ENCODE measurements at places on chromosomes 7 and 10.

DNA sequence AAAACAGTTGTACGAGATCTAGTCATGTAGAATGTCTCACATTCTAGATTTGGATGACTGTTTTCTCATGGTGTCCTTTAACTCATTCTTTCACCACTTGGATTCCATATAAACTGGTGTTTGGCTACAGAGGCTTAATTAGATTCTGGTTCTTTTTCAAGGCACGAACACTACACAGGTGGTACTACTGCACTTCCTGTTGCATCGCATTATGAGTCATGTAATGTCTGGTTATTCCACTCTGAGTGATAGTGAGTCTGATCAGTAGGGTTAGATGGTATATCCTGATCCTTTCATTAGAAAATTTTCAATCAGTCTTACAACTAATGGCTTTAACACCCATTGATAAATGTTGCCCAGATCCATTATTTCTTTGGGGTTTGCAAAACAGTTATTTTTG lies 11.2 kb upstream of the AKAP9 start:
- DNase-seq = no peak

GRCh38 chr10:21141946-21142492 lies 244.9 kb upstream of the NEBL start:
- DNase-seq = no peak

GRCh38 chr7:107359520-107360316 lies 110.1 kb upstream of the GPR22 start:
- no peak for DNase-seq

DNA sequence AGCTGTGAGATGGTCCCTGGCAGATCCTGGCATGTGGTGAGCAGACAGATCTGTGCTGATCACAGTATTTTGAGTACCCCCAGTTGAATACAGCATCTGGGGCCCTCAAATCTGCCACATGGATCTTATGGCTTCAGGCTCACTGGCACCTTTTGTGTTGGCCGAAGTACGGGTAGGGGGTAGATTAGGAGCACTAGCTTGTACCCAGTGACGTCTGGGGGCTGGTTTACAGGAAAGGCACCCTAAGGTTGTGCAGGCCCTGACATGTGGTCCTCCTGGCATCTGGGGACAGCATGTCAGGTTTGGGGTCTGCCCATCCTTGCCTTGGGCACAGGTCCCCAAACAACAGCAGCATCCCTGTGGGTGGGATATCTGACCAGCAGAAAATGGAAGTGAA lies 53.2 kb downstream of the SYPL1 start:
- DNase-seq = no peak

DNA sequence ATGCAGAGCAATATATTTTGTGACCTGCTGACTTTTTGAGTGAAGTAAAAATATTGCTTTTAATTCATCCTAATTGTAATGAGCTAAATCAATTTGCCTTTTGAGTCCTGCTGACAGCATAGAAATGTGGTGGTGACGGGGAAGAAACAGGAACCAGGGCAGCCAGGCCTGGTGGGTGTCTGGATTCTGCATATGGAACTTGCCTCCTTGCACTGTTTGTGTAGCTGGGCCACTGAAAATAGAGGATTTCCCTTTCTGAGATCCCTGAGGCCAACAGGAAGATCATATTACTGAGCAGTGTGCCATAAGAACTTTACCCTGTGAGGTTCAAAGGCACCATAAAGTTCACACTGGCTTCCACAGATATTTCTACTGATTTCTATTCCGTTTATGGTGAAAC lies 488.4 kb upstream of the AKR1E2 start:
- no peak for DNase-seq

- peak; percentile 87 for DNase-seq
Observed at GRCh38 chr7:97872025-97872669, at the start of gene ASNS. Gene ASNS (minus strand): TSS chr7:97872408. CDS start chr7:97869156, 3,252 bp downstream.

GRCh38 chr7:130298544-130299326 lies 5.8 kb downstream of the CPA4 start:
- no peak for DNase-seq

DNA sequence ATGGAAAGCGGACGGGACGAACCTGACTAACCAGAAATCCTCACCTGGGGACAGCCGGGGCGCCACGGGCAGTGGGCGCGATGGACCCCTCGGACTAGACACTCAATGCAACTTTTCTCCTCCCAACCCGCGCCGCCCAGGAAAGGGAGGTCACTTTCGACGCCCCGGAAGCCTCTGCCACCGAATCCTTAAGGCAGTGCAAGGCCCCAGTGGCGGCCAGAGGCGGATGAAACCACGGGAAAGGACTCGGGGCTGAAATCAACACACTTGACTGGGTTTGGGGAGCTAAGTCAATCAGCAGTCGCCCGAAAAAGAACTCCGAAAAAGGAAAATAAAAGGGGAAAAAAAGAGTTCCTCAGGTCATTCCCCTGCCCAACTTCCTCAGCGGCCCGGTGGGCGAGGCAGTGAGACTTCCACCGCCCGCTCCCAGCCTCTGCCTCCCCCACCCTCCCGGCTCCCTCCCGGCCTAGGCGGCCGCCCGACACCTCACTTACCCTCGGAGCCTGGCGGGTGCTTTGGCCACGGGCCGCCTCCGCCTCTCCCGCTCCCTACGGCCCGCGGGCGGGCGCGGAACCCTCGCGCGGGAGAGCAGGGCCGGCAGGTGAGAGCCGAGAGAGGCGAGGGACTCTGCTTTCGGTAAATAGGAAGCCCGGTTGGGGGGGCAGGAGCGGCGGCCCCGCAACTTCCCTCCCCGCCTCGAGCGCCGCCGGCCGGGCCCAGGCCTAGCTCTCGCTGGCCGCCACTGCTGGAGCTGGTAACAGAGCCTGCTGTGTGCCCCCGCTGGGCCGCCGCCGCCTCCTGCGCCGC lies 518 bp downstream of the WAPL start:
- DNase-seq = peak; percentile 12

DNA sequence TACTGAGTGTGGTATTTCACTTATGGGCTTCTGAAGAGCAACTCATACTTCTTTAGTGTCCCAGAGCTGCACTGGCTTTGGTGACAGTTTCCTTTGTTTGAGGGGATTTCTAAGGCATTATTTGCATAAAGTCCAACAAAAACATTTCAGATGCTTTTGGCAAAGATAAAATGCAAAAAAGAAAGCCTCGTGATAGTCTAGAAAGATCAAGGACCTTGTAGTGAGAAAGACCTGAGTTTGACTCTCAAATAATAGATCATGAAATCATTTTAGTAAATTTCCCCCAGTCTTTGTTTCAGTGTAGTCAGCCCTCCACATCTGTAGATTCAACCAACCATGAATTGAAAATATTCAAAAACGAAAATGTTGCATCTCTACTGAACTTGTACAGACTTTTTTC lies 107.4 kb downstream of the EEPD1 start:
- no peak for DNase-seq

- no peak for DNase-seq
Observed at GRCh38 chr10:35462491-35462934, 126.2 kb downstream of the CCNY start.

GRCh38 chr7:99365318-99366141 lies 9.0 kb upstream of the ARPC1B start:
- DNase-seq = peak; percentile 72

- no peak for DNase-seq
Observed at GRCh38 chr10:34585422-34586112, 229.5 kb downstream of the PARD3 start.

DNA sequence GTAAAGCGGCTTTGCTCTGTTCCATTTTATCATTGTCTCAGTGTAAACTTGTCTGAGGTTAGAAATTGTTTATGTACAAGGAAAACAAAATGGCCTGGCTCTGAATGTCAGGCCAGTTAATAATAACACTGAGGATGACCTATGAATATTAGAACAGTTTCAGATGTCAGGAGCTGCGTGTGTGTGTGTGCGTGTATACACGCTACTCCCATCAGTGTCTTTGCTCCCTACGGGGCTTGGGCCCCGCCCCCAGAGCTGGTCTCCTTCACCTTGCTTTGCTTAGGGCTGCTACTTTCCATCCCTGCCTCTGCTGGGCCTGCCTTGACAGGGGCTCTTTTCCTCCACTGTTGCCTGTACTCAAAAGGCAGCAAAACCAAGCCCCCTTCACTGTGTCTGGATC lies 142.3 kb upstream of the BET1 start:
- no peak for DNase-seq

DNA sequence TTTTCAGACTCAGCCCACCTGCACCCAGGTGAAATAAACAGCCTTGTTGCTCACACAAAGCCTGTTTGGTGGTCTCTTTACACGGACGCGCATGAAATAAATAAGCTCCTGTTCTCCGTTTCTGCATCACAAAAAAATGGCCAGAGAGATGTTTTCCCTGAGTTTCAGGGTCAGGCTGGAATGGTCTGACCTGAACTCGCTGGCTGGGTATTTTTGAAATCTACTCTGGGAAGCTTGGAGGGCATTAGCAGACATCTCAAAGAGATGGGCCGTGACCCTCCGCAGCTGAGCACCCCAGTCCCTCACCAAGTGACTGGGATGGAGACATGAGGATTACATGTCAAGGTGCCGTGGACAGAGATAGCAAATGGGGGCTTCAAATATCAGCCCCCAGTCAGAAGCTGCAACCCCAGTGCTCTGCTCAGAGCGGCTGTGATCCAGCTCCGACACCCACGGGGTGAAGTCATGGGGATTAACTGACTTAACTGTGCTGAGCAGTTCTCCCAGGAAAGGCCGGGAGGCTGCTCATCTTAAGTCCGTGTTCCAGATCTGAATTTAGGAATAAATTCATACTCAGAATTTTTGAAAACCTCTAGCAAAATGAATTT lies 22.3 kb downstream of the CALML5 start:
- DNase-seq = no peak

- DNase-seq = no peak
Observed at GRCh38 chr10:24674892-24675632, 48.6 kb downstream of the ARHGAP21 start.

DNA sequence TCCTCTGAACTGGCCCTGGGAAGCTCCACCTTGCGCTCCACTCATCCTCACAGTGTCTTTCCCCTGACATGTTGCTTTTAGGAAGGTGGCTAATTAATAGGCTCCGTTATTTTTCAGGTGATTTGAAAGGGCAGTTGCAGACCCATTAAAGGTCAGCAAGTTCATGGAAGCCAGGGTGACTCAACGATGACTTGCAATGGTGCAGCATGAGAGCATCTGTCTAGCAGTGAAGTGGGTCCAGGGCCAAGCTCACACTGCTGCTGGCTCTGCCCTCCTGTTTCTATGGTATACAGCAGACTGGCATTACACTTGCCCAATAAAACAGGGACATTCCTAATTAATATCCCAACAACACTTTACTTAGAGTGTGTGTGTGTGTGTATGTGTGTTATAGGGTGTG lies 68.8 kb upstream of the WDR11 start:
- DNase-seq = no peak

DNA sequence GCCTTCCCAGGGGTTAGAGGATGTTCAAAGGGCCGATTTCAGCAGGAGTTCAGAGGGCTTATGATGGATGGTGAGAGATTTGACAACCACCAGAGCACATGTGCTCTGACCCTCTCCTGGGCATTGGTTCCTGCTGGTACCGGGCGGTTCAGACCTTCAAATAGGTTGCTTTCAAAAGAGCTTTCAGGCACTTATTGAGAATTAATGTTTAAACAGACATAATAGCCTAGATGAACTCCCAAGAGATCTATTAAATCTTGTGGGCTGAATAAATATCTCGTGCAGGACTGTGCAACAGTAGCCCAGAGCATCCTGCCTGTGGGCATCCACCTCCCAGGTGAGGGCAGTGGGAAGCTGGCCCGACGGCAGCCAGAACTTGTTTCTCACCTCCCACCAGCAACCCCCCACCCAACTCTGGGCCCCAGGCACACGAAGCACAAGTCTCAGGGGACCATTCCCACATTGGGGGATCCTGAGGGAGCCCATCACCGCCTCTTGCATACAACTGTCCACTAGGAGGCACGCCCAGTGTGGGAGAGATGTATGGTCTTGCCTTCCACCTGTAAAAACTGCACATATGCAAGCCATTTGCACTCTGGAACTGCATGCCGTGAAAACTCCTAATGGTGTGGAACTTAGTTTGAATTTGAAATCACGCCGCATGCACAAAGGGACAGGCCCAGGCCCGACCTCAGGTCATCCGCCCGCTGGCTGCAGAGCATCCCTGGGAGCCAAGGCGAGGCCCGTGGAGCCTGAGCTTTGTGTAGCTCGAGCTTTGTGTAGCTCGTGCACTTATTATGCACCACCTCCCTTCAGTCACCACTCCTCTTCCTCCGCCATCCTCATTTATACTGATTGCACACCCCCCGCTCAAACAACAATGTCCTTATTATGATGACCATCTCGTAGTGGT lies 147.8 kb downstream of the ADCY1 start:
- no peak for DNase-seq

- DNase-seq = no peak
Observed at GRCh38 chr10:63217120-63217605, 84.0 kb downstream of the NRBF2 start.

All from activated T-cell treated with anti-CD3 and anti-CD28 coated beads, Interleukin-2, amount 50 U/mL, for 4 hours (primary cell).